DMS 273 treated with DMSO at 0.1 percent for 48 hours (cell line): ENCODE measurements at places on chromosomes 11 and 22.

DNA sequence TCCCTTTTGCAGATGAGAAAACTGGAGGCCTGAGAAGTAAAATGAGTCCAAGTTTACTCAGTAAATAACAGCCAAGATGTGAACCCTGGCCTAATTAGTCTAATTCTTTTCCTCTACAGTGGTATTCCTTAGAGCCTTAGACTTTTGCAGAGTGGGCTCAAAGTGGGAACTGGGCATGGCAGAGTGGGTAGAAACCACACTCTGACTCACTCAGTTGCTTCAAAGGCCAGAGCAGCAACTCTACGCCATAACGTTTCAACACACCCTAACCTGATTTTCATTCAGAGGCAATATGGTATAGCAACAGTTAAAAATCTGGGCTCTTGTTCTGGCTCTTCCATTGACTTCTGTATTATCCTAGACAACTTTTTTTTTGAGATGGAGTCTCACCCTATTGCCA lies 2.8 kb downstream of the THRSP start:
- no peak for DNase-seq

DNA sequence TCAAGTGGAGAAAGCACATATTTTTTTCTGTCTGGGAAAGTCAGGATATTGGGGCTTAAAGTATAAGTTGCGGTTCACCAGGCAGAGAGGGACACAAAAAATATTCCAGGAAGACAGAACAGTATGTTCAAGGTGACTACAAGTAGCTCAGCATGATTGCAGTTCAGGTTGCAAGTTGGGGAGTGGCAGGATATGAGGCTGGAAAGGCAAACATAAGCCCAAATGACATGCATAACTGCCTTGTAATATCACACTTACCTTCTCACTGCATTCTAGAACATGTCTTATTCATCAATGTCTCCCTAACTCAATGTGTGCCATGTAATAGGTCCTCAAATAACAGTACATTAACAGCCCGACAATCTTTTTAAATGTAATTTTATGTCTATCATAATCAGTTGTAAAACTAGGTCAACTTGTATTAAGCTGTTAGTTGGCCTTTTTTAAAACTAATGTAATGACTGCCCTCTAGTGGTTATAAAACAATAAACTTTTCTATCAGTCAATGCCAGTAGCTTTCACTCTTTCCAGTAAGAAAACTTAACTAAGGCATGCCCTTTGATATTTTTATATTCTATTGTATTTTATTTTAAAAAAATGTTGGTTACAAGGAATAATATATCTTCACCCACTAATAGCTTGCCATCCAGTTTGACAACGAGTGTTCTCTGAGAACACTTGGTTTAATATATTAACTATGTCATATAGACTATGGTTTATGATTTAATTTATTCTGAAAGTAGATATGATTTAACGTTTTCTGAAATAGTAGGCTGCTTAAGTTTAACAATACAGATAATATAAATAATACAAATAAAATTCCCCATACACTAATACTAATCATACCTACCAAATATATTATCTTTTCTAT lies 39.4 kb upstream of the CFAP300 start:
- peak; percentile 1 for DNase-seq

GRCh38 chr11:131591051-131591461 lies 220.6 kb downstream of the NTM start:
- no peak for DNase-seq

DNA sequence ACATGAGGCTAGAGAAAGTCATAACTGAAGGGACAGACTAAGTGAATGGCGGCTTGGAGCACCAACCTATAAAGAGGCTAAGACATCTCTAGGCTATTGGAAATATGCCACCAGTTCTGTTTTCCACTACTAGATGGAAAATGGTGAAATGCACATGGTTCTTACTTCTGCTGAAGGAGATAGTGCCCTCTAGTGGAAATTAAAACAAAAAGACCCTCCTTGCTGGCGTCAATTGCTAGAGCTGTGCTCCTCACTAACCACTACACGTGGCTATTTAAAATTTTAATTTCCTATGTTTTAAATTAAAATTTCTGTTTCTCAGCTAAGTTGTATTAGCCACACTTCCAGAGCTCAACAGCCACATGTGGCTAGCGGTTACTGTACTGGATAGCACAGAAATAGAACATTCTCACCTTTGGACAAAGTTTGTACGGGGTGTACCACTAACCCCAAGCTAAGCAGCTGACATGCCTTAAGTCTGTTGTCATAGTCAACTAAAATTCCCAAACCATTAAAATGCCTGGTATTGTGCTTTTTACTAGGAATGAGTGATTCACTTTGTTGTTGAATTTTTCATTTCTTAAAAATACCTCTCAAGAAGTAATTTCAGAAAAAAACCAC lies 34.1 kb upstream of the CALCA start:
- peak; percentile 2 for DNase-seq

DNA sequence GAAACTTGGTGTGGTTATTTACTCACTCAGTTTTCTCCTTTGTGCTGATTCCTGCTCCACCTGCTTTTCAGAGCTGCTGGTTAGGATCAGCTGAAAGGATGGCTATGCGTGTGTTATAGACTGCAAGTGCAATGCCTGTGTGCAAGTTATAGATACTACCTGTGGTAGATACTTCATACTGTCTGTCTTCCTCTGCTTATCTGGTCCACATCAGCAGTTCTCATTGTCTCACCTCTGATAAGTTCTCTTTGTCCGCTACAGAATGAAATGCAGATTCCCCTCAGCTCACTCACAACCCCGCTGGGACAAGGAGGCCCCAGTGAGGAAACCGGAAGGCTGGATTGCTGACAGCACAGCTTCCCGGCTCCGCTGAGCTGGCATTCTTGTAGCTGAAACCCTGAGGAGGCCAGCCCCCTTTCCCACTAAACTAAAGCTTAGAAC lies 37.5 kb upstream of the LYVE1 start:
- no peak for DNase-seq

- no peak for DNase-seq
Measured at GRCh38 chr22:47432683-47433082, 670.2 kb downstream of the TBC1D22A start.

DNA sequence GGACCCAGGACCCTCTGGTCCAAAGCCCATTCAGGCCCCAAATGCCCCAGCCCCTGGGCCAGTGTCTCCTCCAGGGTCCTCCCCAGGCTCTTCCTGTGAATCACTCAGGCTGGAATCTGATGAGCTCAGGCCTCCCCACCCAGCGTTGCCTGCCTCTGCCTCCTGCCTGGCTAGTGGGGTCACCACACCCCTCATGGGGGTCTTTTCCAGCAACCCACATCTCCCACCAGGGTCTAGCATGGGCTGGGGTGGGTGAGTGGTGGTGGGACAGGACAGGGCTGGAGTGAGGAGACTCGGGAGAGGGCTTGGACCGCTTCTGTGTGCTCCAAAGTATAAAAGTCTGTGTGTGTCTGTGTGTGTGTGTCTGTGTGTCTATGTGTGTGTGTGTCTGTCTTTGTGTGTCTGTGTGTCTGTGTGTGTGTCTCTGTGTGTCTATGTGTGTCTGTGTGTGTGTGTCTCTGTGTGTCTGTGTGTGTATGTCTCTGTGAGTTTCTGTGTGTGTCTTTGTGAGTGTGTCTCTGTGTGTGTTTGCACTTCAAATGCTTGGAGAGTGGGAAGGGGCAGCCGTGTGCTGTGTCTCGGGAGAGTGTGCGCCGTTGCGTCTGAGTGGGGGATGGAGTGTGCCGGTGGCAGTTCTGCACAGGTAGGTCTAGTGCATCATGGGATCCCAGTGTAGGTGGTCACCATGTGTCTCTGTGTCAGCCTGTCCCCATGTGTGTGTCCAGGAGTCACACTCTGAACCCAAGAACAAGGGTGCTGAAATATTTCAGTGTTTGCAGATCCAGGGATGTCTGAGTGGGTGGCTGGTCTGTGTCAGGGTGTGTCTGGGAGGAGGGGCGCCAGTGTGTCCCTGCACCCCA lies 8.8 kb downstream of the RIN1 start:
- DNase-seq = no peak

GRCh38 chr11:122158171-122158570 lies 42.2 kb upstream of the BLID start:
- DNase-seq = no peak

GRCh38 chr22:33515795-33516194 lies 404.5 kb downstream of the LARGE1 start:
- DNase-seq = no peak

DNA sequence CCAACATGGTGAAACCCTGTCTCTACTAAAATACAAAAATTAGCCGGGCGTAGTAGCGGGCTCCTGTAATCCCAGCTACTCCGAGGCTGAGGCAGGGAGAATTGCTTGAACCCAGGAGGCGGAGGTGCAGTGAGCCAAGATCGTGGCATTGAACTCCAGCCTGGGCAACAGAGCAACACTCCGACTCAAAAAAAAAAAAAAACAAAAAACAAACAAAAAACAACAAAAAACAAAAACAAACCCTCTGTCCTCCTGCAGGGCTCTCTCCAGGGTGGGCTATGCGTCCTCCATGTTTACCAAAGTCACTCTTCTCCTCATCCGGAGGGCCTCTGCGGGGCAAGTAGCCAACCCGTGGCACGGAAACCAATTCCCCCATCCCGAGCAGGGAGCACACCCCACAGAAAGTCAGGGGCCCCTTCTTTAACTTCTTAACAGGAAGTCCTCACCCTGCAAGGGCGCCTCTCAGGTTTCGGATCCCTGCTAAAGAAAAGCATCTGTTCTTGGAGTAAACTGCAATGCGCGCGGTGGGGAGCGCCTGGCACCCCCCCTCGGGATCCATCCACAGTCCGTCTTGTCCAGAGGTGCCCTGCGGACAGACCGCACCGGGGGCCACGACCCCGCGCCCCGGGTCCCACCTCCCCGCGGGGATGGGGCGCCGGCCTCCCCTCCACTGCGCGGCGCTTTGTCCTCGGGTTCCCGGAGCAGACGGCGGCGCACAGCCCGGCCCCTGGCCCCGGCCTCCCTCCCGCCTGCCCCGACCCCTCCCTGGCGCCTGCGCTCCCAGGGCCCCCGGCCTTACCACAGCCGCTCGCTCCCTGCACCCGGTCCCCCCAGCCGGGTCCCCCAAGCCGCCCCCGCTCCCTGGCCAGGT lies 712 bp downstream of the CERK start:
- DNase-seq = no peak

DNA sequence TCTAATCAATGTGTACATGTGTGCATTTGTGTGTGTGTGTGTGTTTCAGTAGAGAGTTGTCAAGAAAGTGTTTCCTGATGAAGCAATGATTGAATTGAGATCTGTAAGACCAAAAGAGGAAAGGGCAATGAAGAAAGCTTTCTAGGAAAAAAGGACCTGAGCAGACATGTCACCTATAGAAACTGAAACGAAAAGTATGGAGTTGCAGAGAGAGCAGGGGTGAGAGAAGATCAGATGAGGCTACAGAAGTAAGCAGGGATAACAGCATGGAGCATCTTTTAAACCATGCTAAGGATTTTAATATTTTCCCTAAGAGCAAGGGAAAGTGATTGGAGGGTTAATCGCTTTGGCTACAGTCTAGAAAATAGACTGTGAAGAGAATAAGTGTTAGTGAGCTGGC lies 1459.4 kb upstream of the TENM4 start:
- no peak for DNase-seq

- DNase-seq = no peak
Measured at GRCh38 chr11:76172583-76172982, 33.7 kb downstream of the WNT11 start.

- DNase-seq = no peak
Measured at GRCh38 chr11:57358543-57358961, 20.4 kb downstream of the P2RX3 start.

DNA sequence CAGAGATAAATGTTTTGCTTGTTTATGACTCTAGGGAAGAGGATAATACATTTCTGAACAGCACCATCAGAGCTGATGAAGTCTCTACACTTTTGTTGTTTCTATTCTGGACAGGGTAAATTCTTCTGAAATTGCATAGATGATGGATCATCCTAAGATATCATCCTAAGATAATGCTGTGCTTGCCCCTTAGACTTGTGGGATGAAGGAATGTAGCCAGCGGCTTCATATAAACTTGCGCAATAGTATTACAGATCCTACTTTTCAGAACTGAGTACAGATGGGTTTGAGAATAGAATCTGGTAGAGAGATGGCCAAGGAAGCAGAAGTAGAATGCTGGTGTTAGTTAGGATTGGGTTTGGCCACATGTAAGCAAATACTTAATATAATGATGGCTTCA lies 61.0 kb downstream of the NCAM1 start:
- no peak for DNase-seq

- DNase-seq = no peak
Measured at GRCh38 chr22:49092716-49093115, 735.0 kb downstream of the BRD1 start.

- no peak for DNase-seq
Measured at GRCh38 chr22:48957311-48957986, 870.2 kb downstream of the BRD1 start.

DNA sequence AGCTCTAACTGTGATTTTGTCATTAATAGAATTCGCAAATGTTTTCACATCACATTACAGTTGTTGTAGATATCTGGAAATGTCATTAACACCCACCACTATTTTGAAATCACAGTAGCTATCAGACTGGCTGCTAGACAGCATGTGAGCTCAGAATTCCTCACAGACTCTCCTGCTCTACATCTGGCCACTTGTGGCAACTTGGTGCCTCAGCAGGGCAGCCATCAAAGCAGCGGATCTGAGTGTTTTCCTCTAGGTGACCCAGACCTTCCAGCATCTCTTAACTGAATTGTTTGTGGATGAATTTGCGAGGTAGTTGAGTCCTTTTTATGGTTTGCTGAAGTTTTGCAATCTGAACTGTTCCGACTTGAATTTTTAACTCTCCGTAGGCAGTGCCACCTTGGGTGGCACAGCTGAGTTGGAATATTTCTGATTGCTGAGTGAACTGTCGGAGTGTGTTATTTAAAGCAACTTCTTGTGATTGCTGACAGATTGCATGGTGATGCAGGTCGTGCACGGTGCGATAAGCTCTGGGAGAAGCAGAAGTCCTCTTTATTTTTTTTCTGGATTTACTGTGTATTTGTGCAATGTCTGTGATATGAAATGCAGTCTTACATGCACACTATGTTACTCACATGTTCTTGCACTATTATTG lies 114.0 kb upstream of the PLET1 start:
- no peak for DNase-seq

DNA sequence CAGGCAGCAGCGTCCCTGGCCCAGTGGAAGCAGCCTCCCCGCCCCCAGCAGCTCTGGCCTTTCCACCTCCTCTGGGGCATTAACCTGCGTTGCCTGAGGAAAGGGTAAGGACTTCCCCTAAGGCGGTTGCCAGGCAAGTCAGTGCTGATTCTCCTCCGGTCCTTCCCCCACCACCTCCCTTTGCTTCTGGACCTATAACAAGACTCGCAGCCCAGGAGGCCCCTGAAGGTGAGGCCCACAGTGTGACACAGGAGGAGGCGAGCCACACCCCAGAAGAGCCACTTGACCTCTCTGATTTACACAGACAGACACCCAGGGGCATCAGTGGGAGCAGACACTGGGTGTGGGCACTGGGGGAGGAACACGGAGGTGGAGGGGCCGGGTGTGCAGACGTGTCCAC lies 35.4 kb downstream of the ASCL2 start:
- no peak for DNase-seq

- no peak for DNase-seq
Measured at GRCh38 chr11:126431401-126432064, 76.0 kb downstream of the ST3GAL4 start.

DNA sequence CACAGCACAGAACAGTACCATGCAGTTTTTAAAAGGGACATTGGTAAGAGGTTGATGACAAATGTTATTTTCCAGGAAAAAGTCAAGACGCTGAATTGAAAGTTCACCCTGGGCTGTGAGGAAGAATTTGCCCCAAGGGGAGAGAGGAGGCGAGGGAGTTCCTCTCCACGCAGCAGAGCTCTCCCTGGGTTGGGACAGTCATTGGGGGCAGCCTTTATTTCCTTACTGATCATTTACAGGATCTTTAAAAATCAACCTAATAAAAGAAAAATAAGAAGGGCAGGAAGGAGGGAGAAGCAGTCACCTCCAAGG lies 49.9 kb upstream of the WNT7B start:
- no peak for DNase-seq

GRCh38 chr11:71078482-71078881 lies 173.9 kb downstream of the SHANK2 start:
- DNase-seq = no peak
